ENCODE measurements at places on chromosomes 11 and 22.

DNA sequence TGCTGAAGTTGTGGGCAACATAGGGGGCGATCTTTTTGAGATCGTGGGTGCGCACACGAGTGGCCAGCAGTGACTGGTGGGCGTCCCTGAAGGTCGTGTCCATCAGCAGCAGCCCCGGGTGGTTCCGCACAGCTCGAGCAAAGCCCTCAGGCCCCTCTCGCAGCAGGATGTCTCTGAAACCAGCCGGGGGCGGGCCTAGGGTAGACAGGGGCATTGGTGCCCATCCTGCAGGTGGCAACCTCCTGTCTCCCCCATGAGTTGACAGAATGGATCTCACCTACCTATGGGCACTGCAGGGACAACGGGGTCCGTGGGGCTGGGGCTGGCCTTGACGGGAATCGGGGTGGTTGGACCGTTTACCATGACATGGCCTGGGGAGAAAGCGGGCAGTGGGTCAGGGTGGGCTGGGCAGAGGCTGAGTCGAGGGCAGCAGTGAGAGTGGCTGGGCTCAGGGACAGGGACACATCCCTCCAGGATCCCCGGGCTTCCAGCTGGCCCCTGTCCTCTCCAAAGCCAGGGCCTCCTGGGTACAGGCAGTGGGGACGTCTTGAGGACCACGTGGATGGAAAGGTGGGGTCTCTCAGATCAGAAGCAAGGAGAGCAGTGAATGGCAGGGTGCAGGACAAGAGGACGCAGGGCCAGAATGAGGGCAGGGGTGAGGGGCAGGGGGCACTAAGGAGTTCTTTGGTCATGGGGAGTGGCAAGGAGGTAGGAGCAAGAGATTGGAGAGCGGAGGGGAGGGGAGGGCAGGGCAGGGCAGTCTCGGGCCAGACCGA lies 4.2 kb upstream of the LRFN4 start:
- DNase-seq: no peak

GRCh38 chr22:35631597-35631996 lies 14.5 kb upstream of the MB start:
- peak; percentile 39 for DNase-seq

GRCh38 chr11:46263120-46263519 lies 14.3 kb upstream of the CREB3L1 start:
- DNase-seq: no peak

GRCh38 chr11:127193950-127194349 lies 193.4 kb upstream of the KIRREL3 start:
- no peak for DNase-seq

DNA sequence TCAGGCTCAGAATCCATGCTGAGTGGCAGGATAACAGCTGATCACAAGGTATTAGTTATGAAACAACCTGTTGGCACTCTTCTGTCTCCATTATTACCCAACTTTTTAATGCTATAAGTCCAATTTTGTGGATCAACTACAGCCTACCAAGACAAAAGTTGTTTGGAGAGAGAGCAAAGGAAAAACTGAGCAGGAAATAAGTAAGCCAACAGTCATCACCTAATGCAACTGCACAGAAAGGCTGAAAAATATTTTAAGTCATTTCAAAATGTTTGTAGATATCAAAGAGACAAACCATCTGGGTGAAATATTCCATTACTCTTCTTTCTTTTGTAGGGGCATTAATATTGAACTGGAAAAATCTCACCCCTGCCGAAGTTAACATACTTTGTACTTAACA lies 41.6 kb downstream of the FDX1 start:
- DNase-seq: no peak

- no peak for DNase-seq
Observed at GRCh38 chr11:105103336-105103735, 36.2 kb downstream of the CARD18 start.

GRCh38 chr11:82889133-82890001 lies 10.9 kb downstream of the PRCP start:
- DNase-seq: no peak

DNA sequence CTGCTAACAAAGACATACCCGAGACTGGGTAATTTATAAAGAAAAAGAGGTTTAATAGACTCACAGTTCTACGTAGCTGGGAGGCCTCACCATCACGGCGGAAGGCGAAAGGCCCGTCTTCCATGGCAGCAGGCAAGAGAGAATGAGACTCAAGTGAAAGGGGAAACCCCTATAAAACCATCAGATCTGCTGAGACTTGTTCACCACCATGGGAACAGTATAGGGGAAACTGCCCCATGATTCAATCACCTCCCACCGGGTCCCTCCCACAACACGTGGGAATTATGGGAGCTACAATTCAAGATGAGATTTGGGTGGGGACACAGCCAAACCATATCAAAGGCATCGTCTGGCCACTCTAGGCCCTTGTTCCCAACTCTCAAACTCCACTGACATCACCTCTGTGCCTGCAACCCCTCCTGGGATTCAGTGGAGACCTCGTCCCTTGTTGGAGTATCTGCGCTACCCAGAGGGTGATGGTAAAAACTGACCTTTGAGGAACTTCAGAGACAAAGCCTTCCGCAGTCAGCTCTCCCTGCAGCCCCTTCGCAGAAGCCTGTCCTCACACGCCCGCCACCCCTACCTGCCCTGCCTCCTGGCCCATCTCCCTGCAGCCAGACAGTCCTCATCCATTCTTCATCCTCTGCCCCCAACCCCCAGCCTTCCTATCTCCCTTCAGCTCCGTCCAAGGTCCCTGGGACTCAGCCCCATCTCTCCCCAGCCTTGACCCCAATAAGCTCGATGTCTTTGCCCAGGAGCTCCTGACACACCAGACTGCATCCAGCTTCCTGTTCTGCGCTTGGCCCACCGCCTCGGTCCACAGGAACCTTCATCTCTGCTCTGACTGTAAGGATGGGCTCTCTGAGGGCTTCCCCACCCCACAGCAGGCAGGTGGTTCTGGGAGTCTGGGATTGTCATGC lies 15.8 kb downstream of the CCND1 start:
- no peak for DNase-seq

DNA sequence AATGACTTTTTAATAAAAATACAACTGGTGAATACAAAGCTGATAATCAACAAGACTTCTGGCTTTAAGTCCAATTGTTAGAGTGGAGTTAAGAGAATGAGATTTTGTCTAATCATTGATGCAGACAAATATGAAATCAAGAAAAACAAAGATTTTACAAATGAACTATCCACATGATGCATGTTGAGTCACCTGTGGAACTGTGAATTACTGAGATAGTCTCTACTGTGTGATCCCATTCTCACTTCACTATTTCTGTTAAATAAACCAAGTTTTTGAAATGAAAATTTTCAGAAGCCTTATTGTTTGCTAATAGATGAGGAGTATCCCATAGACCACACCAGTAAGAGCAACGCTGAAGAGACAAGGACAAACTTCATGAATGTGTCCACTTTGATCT lies 8.4 kb upstream of the CTSC start:
- no peak for DNase-seq

DNA sequence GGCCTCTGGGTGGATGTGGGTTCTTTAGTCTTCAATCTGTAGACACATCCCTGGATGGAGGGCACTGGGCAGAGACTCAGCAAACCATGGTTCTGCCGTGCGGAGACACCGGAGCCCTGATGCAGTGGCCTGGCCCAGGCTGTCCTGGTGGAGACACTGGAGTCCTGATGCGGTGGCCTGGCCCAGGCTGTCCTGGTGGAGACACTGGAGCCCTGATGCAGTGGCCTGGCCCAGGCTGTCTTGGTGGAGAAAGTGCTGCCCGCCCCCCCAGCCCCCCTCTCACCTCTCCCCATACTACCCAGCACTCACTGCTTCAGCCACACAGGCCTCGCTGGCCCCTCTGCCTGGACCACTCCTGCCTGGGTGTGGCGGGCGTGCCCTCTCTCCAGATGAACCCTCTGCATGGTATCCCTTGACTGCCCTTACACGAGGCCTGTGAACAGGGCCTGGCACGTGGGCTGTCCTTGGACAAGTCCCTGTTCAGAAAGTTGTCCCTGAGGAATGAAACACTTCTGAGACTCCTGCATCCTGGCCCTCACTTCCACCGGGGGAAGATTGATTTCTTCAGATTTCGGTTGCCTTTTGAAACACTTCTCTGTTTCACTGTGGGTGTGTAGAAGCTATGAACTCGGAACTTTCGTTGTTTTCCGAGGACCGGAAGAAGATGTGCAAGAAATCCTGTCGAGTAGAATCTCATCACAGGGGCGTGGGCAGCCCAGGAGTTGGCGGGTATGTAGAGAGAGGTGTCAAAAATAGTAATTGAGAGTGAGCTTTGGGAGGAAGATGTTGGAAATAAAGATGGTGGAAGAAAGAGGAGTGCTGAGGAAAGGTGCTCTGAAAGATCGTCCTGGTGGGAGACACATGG lies 26.2 kb downstream of the IGHMBP2 start:
- no peak for DNase-seq

GRCh38 chr11:794013-794765 lies 3.9 kb downstream of the SLC25A22 start:
- no peak for DNase-seq

GRCh38 chr22:37664249-37665101 lies 6.0 kb downstream of the PDXP start:
- DNase-seq: no peak

GRCh38 chr11:21446939-21447590 lies 745.8 kb upstream of the ANO5 start:
- no peak for DNase-seq

Data from GM20000 (cell line).